ENCODE measurements at places on chromosomes 3 and 15.

DNA sequence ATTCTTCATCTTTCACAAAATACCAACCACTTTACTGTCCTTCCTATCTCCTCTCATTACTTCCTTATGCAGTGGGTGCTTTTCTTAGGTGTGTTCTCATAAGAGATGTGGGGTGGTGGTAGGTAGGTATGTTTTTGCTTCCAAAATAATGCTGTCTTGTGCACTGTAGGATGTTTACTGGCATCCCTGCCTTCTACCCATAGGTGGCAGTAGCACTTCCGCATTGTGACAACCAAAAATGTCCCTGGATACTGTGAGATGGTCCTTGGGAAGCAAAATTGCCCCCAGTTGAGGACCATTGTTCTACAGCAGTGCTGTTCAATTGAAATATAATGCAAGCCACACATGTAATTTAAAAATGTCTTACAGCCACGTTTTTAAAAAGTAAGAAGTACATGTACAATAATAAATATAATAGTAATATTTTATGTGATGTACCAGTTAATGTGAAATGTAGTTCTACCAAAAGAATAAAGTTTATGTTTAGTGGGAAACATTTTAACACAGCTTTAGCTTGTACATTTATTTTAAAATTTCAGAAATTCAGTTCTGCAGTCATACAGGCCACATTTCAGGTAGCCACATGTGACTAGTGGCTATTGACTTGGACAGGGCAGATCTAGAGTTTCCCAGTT, 75.2 kb downstream of the NEO1 start:
- peak; percentile 68 for DNase-seq

DNA sequence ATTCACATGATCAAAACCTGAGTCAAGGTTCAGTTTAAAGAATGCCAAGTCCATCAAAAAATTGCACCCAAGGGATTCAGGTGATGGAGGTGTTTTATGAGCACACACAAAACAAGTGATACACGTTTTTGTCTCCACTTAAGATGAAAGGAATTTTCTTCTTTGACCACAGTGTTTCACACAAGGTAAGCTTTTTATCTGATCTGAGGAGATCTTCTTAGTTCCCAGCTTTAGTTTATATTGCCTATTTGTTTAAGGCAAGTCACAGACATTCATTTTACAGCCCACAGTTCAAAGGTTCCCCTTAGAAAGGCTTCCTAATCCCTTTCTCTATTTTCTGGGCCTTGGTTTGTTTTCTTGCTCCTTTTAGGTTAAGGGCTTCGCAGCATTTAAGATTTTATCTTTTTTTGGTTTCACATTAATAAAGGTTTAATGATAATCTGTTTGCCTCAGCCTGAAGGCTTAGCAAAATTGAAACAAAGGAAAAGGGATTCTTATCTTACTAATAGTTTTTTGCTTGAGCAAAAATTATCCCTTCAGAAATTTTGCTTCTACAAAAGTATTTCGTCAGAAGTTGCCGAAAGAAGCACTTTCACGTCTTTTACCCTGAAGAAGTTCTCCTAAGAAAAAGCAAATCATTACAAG, 420.5 kb upstream of the NAALADL2 start:
- no peak for DNase-seq

DNA sequence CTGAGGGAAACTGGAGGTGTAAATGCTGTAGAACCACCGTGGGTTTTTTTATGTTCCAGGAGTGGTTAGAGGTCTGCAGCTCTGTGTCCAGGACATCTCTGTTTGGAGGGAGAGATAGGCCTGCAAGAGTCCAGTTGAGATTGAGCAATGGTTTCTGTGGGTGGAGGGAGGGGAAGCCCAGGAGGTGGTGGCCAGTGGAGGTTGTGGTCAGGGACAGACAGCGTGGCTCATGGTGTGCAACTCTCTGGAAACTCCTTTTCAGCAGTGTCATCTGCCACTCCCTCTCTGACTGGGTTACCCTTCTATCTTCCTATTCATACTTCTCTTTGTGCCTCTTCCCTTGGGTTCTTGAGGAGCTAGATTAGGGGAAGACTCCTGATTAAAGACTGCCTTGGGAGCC, 9.6 kb downstream of the XCR1 start:
- DNase-seq: no peak

- no peak for DNase-seq
These were observed 60.6 kb downstream of the CD200R1L start for GRCh38 chr3:112786002-112786590.

DNA sequence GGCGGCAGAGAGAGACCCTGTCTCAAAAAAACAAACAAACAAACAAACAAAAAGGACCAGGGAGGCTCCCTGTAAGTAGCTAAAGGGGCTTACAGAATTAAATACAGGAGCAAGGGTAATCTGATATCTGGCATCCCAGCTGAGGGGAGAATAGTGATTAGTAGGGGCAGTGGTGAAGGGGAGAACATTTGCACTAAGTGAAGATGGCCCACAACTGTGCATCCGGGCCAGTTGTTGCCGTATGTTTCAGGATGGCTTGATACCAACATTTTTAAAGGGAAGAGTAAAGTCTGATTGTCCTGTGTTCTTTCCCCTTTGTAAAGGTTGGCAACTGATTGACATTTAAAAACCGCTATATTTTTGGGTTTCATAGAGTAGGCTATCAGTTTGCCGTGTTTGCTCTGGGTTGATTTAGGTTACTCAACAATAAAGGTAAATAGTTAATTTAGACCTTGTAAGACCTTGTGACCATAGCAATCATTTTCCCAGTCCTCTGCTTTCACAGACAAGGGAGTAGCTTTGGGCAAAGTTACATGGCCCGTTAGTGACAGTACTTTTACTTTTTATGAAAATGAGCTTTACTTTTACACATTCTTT, 167.8 kb downstream of the PTPRG start:
- DNase-seq: peak; percentile 39

- DNase-seq: no peak
These were observed 91.1 kb upstream of the IL12A start for GRCh38 chr3:159897331-159898075.

DNA sequence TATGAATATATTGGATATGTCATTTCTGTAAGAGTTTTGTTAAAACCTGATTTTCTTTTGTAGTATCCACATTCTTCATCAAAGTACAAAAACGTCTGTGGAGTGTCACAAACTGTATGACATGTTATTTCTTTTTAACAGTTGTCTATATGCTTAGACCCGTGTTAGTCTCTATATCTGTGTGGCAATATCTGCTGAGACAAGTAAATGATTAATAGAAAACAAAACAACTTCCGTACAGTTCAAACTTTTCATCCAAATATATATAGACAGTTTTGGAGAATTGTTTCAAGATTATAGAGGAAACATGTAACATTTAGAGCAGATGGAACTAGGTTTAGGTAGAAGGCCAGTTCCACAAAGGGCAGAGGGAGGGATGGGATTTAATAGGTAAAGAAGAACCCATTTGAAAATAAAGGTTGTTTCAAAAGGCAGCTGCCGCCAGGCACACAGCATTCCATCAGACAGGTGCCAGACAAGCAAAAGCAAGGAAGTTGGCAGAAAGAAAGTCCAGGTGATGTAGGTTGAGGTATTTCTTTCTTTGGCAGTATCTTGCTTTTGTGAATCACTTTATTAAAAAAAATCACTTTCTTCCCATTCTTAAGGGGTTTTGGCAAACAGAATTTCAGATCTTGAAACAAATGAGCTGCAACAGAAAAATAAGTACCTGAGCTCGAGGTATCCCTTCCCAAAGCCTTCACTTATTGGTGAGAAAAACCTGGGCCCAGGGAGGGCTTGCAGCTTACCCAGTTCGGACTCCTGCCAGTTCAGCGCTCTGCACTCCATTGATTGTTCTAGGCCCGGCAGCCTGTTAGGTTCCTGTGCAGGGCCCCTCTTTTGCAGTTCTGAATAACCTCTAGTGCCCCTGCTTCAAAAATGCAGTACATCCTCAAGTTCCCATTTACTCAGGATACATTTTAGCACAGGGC, 49.0 kb downstream of the LRRN1 start:
- no peak for DNase-seq

GRCh38 chr15:31292391-31293015, 34.1 kb upstream of the KLF13 start:
- DNase-seq: no peak

GRCh38 chr3:62242831-62243509, 130.4 kb downstream of the FEZF2 start:
- DNase-seq: no peak

- no peak for DNase-seq
These were observed 13.9 kb upstream of the GPR171 start for GRCh38 chr3:151216641-151217607.

DNA sequence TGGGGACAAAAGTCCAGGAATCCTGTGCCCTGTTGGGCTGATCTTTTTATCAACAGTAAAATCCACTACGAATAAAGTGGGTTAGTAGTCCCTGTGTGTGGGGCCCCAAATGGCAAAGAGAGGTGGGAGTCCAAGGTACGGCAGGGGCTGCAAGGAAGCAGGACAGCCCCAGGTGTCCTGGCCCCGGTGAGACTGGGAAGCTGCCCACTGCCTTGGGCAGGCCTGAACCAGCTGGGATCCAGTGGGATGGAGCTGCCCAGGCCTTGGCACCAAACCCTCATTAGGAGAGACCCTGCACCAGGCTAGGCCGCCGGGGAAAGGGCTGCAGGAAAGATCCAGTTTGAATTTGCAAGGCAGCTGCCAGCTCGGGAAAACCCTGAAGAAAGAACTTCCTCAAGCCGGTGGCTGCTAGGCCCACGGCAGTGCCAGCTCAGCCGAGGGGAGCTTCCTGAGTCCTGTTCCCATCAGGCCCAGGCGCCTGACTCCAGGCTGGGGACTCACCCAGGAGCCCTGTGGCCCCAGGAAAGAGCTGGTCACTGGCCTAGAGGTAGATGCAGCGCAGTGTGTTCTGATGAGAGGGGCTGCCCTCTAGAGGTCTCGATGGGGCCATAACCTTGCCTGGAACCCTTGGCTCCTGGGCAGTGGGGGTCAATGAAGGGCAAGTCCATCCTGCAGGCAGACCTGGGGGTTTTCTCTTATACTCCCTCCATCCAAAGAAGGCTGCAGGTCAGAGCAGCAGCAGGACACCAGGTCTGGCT, 14.4 kb upstream of the GNAI2 start:
- DNase-seq: no peak

- DNase-seq: no peak
These were observed 37.6 kb upstream of the DUSP7 start for GRCh38 chr3:52093756-52094545.

DNA sequence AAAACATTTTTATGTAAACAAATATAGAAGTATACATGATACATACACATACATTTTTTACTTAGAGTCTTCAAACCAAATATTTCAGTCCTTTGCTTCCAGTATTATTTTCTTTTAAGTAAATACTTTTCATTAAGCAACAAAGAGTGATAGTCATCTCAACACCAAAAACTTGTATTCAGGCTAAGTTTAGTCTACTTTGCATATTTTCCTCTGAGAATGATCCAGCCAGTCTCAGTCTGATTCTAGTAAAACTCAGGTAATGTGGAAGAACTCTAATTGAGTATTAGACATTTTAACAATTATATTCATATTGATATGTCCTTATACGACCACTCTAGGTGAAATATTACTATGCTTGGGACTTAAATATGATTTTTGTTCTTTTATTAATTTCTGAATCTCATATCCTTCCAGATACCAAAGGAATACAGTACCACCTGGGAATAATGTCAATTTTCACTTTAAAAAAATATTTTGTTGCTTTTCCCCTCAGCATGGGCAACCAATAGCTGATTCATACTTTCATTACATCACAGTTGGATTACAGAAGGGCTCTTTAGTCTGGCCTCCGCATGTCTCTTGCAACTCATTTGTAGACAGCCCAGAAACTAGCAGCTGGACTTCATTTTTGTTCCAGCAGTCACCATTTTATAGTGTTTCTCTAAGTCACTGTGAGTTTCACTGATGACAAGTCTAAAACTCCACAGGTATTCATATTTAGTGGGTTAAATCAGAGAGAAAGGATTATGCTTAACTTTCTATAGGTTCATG, 390.4 kb downstream of the ZBTB20 start:
- no peak for DNase-seq

- peak; percentile 62 for DNase-seq
These were observed 644 bp downstream of the ZNF609 start for GRCh38 chr15:64460724-64461720.

GRCh38 chr15:98505611-98506031, 142.7 kb upstream of the IGF1R start:
- DNase-seq: no peak

- no peak for DNase-seq
These were observed 132.2 kb upstream of the SLC24A5 start for GRCh38 chr15:47988564-47988963.

DNA sequence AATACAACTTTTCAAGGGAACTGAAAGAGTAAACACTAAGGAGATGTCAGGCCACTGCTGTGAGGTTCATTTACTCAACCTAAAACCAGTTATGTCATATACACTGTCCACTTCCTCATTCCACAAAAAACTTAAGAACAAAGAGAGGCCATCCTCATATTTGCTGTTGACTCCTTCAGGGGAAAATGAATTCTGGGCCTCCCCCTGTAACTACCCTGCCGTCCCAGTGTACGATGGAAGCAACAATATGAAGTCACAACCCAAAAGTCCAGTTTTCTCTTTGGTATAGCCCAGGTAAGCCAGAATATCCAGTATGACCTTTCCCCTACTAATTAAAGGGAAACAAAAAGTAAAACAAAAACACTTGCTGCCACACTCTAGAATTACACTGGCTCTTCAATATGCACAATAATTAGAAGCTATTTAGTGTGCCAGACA, 16.2 kb downstream of the CEP152 start:
- no peak for DNase-seq

GRCh38 chr3:78221796-78222195, 1181.9 kb downstream of the ROBO2 start:
- DNase-seq: no peak

GRCh38 chr3:135752851-135753250, 212.7 kb upstream of the PPP2R3A start:
- DNase-seq: no peak

DNA sequence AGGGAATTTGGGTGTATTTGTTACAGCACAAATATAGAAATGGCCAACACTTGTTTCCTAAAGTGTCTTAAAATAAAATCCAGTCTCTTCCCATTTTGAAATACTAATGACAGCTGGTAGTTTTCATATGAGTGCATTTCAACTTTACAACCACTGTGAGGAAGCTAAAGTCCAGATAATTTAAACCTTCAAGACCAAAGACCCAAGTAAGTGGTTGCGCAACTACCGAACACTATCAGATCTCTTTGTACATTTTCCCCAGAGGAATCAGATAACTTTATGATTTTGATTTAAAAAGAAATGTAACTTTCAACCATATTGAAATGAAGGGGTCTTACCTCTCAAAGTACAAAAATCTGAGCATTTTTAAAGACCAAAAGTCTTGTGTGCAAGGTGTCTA, 14.3 kb downstream of the BCL2L10 start:
- DNase-seq: no peak

DNA sequence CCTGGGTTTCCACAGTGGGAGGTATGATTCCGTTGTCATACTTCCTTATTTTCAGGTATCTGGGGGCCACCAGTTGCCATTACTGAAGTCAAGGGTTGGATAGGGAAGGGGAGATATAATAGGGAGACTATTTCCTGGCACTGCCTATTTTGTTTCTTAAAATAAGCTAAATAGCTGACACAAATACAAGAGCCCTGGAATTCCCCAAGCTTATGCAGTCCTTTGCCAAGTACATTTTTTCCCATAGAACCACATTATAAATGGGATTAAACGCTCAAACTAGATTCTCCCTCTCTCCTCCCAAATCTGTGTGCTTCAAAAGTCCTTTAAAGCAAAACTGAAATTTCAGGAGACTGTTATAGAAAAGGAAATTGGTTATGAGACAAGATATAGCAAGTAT, 68.7 kb downstream of the AP4E1 start:
- no peak for DNase-seq

- DNase-seq: no peak
These were observed 138.9 kb upstream of the SGO1 start for GRCh38 chr3:20324664-20325478.
